Upper lobe of right lung (tissue), 1 donor: ENCODE measurements at places on chromosomes 16 and 17. TPM values are rescaled to one million over a fixed set of nuclear protein-coding genes. Genes with fewer than 3 reads are reported as not detected.

TLCD3B gene
- total RNA-seq = not detected

KRTAP4-3 gene
- total RNA-seq = not detected

GRCh38 chr16:24681793-24682192, 47.7 kb upstream of the TNRC6A start:
- no peak for DNase-seq

DNA sequence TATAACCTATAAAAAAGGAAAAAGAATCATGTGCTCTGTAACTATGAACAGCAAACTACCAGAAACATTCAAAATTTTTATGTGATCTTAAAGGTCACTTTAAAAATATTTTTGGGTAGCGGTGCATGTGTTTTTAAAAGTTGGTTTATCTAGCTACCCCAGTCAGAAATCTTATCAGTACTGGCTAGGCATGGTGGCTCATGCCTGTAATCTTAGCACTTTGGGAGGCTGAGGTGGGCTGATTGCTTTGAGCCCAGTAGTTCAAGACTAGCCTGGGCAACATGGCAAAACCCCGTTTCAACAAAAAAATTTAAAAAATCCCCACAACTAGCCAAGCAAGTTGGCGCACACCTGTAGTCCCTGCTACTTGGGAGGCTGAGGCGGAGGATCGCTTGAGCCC, 3.7 kb downstream of the CAPNS2 start:
- DNase-seq = no peak

- no peak for DNase-seq
These were observed 113.0 kb upstream of the AXIN2 start for GRCh38 chr17:65674246-65675045.
